CD8-positive, alpha-beta memory T cell (primary cell): ENCODE measurements at places on chromosomes 1 and 21. TPM values are rescaled to one million over a fixed set of nuclear protein-coding genes. Genes with fewer than 3 reads are reported as not detected.
A peak's percentile ranks its signal among the peaks of the same experiment; 100 is the strongest.

DNA sequence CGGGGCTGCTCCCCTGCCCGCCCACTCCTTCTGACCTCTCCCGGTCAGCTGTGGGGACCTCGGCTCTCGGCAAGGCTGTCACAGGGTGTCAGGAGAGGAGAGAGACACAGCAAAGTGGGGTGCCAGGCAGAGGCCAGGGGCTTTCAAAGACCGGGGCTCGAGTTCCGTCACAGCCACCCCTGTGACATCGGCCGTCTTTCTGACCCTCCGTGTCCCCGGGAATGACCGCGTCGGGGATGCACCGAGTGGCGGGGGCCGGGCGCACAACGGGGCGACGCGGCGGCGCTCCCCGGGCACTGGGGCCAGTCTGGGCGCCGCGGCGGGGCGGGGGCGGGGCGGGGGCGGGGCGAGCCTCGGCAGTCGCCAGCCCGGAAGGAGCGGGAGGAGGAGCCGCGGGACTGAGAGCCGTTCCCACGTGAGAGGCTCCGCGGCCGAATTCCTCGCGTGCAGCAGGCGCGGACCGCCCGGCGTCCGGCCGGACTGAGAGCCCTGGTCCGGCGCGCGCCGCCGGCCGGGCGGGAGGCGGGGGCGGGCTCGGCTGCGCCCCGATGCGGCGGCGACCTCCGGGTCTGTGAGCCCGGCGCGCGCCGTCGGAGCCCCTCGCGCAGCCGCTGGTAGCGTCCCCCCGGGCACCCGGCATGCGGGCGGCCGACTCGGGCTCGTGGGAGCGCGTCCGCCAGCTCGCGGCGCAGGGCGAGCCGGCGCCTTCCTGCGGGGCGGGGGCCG, 229.7 kb upstream of the TMEM51 start:
- H3K4me3 ChIP-seq: no peak overlapping the region
- DNase-seq: peak; percentile 7
- peaks cover 6% of the 10 kb centered on the region for H3K27me3 ChIP-seq

- no peaks in the 10 kb centered on the region for H3K36me3 ChIP-seq
- H3K27me3 ChIP-seq: no peaks in the 10 kb centered on the region
- DNase-seq: no peak
- H3K4me1 ChIP-seq: no peaks in the 10 kb centered on the region
- no peak overlapping the region for H3K4me3 ChIP-seq
- no peak overlapping the region for H3K27ac ChIP-seq
Observed at GRCh38 chr1:38546636-38547035, 312.9 kb downstream of the RRAGC start.

- H3K27ac ChIP-seq: no peak overlapping the region
- no peak overlapping the region for H3K4me3 ChIP-seq
- DNase-seq: no peak
- no peaks in the 10 kb centered on the region for H3K27me3 ChIP-seq
Observed at GRCh38 chr1:61921435-61921834, 179.2 kb downstream of the PATJ start.

DNA sequence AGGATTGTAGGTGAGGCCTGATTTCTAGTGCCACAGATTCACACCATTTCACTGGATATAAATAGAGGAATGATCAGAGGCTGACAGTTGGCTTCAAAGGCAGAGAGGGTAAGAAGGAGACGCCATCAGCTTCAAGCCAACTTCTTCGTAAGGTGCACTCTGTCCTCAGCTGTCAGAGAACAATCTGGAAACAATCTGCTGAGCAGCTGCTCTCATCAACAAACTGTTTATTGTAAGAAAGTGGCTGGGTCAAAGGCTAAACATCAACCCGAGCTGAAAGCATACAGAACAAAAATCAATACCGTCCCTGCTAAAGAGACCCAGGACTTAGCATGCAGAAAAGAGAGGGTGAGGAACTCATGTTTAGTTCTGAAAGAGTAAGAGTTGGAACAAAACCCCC, 48.2 kb downstream of the HLCS start:
- no peak for DNase-seq
- H3K36me3 ChIP-seq: no peaks in the 10 kb centered on the region
- H3K27ac ChIP-seq: no peak overlapping the region
- no peaks in the 10 kb centered on the region for H3K4me1 ChIP-seq
- no peak overlapping the region for H3K4me3 ChIP-seq
- H3K27me3 ChIP-seq: no peaks in the 10 kb centered on the region

DNA sequence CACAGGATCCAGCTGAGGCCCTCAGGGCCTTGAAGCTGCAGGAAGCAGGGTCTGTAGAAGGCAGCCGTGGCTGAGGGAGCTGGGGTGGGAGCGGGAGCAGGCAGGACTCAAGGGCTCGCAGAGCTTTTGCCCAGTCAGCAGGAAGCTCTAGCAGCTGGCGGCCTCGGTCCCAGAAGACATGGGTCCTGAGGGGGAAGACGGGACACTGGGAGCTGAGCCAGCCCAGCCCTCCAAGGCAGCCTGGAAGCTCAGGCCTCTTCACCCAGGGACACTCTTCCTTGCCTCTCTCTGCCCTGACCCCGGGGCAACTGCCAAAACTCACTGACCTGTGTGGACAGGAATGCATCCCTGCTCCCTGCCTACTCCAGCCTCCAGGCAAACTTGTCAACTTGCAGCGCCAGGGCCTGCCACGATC, 8.9 kb downstream of the ADGRB2 start:
- H3K27me3 ChIP-seq: peaks cover 4% of the 10 kb centered on the region
- peaks cover 19% of the 10 kb centered on the region for H3K4me1 ChIP-seq
- H3K4me3 ChIP-seq: no peak overlapping the region

GRCh38 chr1:156842618-156843300, 16.2 kb downstream of the INSRR start:
- H3K4me3 ChIP-seq: no peak overlapping the region
- peak; percentile 29 for DNase-seq
- H3K36me3 ChIP-seq: no peaks in the 10 kb centered on the region
- peaks cover 23% of the 10 kb centered on the region for H3K27me3 ChIP-seq
- no peak overlapping the region for H3K27ac ChIP-seq
- peaks cover 10% of the 10 kb centered on the region for H3K4me1 ChIP-seq

DNA sequence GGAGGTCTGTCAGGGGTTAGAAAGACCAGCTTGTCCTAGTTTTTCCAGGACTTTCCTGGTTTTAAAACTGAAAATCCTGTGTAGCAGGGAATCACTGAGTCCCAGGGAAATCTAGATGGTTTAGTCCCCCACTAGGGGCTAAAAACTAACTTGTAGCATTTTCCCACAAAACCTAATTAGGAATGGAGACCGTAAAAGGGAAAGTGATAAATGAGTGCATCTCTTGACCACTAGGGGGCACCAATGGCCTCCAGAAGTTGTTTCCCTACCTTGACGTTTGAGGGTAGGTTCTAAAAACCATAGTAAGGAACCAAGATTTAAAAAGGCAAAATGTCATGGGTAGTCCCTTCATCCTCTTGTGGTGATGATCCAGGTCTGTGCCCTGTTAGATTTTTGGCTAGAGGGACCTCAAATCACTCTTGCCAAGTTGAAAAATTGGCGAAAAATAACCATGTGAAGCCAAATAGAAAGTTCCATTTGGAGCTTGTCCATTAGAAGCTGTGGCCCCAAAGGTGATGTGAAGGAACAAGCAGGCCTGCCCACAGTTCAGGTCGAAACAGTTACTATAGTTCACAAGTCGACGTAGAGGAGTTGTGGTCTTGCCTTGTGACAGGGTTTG, 24.5 kb downstream of the CLIC6 start:
- no peak overlapping the region for H3K4me3 ChIP-seq
- no peaks in the 10 kb centered on the region for H3K36me3 ChIP-seq
- no peak overlapping the region for H3K27ac ChIP-seq
- no peak for DNase-seq
- H3K4me1 ChIP-seq: no peaks in the 10 kb centered on the region
- H3K27me3 ChIP-seq: no peaks in the 10 kb centered on the region

GRCh38 chr21:39137248-39138178, 45.7 kb downstream of the PSMG1 start:
- no peaks in the 10 kb centered on the region for H3K36me3 ChIP-seq
- no peak for DNase-seq
- H3K4me3 ChIP-seq: no peak overlapping the region

- H3K4me1 ChIP-seq: no peaks in the 10 kb centered on the region
- H3K36me3 ChIP-seq: no peaks in the 10 kb centered on the region
- DNase-seq: no peak
Observed at GRCh38 chr1:221161571-221162041, 282.4 kb downstream of the HLX start.

GRCh38 chr21:44658541-44658910, 794 bp downstream of the KRTAP12-3 start:
- H3K27ac ChIP-seq: peak overlapping the region; percentile 67
- H3K27me3 ChIP-seq: no peaks in the 10 kb centered on the region
- peaks cover 64% of the 10 kb centered on the region for H3K4me1 ChIP-seq
- no peak for DNase-seq
- H3K36me3 ChIP-seq: no peaks in the 10 kb centered on the region

- peaks cover 30% of the 10 kb centered on the region for H3K4me1 ChIP-seq
- DNase-seq: peak; percentile 21
- H3K4me3 ChIP-seq: peak within 1 kb of the TSS; percentile 69
- H3K27ac ChIP-seq: peak within 1 kb of the TSS; percentile 69
Observed at GRCh38 chr1:39204441-39205081, at the start of gene MACF1. Gene MACF1 (plus strand): TSS chr1:39204695. CDS start chr1:39205023, 328 bp downstream.

- H3K4me3 ChIP-seq: no peak overlapping the region
- peaks cover 16% of the 10 kb centered on the region for H3K4me1 ChIP-seq
- no peak overlapping the region for H3K27ac ChIP-seq
- H3K36me3 ChIP-seq: no peaks in the 10 kb centered on the region
- no peak for DNase-seq
Observed at GRCh38 chr1:202802034-202802433, 6.2 kb downstream of the KDM5B start.

- no peaks in the 10 kb centered on the region for H3K4me1 ChIP-seq
- no peaks in the 10 kb centered on the region for H3K36me3 ChIP-seq
- no peak overlapping the region for H3K27ac ChIP-seq
- no peak overlapping the region for H3K4me3 ChIP-seq
- DNase-seq: no peak
- no peaks in the 10 kb centered on the region for H3K27me3 ChIP-seq
Observed at GRCh38 chr1:5933050-5933449, 59.2 kb downstream of the NPHP4 start.

DNA sequence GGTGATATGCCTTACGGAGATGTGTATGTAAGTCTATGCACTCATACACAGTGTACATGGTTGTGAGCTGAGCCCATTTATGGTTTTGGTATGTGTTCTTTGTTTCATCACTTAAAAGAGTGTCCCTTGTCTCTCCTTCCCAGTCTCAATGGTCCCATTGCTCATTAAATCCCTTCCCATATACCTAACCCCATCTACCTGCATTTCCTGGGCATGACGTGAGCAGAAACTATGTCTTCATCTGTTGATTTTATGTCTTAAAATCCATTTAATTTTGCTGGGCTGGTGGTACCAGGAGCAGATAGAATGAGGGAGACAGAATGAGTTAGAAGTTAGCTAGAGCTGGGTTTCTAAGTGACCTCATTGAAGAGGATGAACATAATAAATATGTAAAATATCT, 44.8 kb downstream of the ADAMTS1 start:
- H3K4me3 ChIP-seq: no peak overlapping the region
- DNase-seq: no peak
- H3K36me3 ChIP-seq: no peaks in the 10 kb centered on the region
- no peaks in the 10 kb centered on the region for H3K4me1 ChIP-seq
- H3K27ac ChIP-seq: no peak overlapping the region

Gene CLCA4
- not detected for polyA plus RNA-seq

Gene C1orf167
- 0.81 TPM for polyA plus RNA-seq

Gene ALDH9A1
- polyA plus RNA-seq: 101 TPM

Gene PLOD1
- 9.4 TPM for polyA plus RNA-seq

Gene ZNF695
- polyA plus RNA-seq: not detected

Gene CAPN9
- polyA plus RNA-seq: not detected
